ENCODE measurements at places on chromosomes 11 and 22. TPM values are rescaled to one million over a fixed set of nuclear protein-coding genes. Genes with fewer than 3 reads are reported as not detected.
A peak's percentile ranks its signal among the peaks of the same experiment; 100 is the strongest.

GRCh38 chr11:22497474-22497873 is 128.1 kb downstream of the FANCF start:
- no peak for DNase-seq

DNA sequence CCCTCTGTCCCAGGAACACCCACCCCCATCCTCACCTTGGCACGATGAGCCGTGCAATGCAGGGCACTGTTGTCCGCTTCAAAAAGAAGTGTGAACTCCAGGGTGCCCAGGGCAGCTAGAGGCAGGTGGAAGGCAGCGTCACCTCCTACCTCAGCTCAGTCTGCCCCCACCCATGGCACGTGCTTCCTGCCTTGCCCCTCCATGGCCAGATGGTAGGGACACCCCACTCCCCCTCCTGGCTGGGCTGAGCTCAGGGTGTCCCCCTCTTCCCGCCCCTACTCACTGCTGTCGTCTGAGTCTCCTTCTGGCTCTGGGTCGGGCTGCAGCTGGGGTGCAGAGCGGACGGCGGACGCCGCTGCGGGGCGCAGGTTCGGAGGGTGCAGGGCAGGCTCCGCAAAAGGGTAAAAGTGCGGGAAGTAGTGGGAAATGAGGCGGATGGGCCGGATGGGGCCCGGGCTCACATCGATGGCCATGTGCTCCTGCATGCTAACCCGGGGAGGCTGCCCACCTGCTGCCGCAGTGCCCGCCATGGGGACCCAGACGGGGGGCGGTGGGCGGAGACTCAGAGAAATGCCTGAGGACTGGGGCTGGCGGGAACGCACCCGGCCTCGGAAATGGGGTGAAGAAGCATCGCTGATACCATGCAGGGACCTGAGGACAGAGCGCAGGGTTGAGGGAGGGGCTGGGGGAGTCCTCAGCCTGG is 9.1 kb downstream of the NDUFV1 start:
- DNase-seq: no peak

DNA sequence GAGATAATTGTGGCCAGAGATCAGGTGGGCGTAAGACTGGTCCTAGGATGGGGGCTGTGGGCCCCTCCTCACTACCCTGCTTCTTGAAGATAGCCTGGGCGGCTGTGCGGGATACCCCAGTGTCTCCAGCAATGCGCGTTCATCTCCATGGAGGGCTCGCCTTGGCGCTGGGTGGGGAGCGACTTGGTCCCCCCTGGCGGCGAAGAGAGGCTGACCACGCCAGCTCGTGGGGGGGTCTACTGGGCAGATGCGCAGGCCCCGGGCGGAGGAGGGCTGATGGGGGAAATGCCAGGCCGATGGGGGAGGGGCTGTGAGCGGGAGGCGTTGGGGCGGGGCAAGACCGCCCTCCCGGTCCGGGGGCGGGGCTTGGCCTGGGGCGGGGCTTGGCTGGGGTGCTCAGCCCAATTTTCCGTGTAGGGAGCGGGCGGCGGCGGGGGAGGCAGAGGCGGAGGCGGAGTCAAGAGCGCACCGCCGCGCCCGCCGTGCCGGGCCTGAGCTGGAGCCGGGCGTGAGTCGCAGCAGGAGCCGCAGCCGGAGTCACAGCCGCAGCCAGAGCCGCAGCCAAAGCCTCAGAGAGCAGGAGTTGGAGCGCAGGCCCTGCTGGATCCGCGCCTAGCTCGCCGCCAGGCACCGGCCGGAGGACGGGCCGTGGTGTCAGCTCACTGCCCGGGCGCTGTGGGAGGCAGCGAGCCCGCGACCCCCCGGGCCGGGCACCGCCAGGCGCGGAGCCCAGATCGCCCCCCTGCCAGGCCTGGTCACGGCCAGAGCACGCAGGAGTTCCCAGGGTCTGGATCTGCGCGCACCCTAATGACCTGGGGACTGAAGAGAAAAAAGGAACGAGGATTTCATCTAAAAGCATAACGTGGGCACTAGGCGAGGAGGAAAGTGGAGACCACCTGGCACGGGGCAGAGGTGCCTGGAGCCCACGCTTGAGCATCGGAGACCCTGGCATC is at the start of gene SLC35E4:
Gene SLC35E4, plus strand, starts transcription at position 509 of the 953 bp plus-strand sequence. CDS start 670 bp downstream, outside the sequence.
- DNase-seq: peak; percentile 83

DNA sequence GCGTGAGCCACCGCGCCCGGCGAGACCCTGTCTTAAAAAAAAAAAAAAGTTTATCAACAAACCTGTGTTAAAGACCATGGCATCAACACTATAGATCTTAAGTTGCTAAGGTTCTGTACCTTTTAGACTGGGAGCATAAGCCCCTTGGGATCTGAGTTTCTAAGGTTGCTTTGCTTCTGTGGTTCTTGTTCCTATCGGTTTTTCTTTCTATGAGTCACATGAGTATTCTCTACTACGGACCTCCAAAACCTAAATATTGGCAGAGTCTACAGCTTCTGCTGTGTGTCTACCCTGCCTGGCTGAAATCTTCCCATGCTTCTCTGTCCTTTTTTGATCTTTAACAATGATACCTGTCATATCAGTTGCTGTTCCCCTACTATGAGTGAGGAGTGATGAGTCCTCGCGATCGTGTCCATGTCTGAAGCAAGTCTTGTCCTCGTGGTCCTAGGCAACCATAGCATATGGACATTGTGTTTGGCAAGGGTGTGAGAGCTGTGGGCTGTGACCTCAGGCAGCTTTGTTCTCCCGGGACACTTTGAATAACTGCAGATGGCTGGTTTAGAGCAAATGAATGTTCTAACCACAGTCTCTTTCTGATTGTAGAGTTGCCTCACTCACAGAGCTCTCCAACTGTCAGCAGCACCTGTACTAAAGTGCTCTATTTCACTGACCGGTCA is 9.0 kb upstream of the DLAT start:
- DNase-seq: no peak

GRCh38 chr11:16804104-16804947 is 65.9 kb downstream of the C11orf58 start:
- DNase-seq: no peak

GRCh38 chr11:130551388-130551787 is 102.9 kb downstream of the ADAMTS15 start:
- DNase-seq: no peak

- DNase-seq: no peak
Measured at GRCh38 chr22:46107753-46108563, 42.4 kb upstream of the PPARA start.

DNA sequence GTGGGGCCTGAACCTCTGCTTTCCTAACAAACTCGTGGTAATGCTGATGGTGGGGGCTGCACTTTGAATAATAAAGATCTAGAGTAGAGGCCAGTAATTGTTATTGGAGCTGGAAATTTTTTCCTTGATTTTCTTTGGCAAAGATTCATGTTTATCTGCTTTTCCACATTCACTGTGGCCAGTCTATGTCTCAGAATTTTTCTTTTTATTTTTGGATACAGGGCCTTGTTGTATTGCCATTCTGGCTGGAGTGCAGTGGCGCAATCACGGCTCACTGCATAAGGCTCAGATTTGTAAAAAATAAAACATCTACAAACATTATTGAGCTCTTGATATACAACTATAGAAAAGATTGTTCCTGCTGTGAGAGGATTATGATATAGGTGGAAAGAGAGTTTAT is 1.6 kb downstream of the TMEM135 start:
- DNase-seq: no peak

GRCh38 chr11:45272701-45273100 is 13.4 kb downstream of the SYT13 start:
- no peak for DNase-seq

DNA sequence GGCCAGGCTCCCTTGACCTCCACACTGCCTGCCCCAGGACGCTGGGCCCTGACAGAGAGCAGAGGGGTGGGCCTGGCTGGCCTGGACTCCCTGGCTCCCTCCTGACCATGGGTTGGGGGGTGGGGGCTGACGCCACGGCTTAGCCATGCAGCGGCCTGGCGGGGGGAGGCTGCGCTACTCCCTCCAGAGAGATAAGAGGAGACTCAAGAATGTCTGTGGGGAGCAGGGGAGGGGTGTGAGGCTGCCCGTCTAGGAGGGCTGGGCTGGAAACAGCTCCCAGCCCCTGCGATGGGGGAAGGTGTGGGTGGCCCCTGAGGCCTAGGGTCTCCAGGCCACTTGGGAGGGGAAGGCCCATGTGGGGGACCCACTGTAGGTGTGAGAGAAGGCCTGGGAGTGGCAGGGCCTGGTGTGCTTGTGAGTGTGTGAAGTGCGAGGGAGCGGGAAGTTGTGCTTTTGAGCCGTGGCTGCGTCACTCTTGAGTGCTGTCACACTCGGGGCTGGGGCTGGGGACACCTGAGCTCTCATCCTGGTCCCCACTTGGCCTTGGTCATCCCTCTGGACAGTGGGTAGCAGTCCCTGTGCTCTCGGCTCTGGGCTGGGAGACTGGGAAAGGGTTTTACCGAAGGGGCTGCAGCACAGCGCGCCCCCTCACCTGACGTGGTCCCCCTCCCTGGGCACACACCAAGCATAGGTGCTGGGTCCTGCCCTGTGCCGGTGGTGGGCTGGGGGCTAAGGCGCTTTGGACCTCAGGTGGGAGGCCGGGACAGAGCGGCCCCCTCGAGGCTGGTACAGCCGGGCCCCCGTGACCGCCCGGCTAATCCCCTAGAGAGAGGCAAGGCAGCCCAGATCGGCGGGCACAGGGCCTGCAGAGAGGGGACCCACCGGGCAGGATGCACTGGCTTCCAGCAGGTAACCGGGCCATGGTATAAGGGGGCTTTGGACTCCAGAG is 2.4 kb downstream of the MYRF start:
- no peak for DNase-seq

GRCh38 chr11:77198440-77198849 is 70.4 kb downstream of the MYO7A start:
- DNase-seq: no peak

DNA sequence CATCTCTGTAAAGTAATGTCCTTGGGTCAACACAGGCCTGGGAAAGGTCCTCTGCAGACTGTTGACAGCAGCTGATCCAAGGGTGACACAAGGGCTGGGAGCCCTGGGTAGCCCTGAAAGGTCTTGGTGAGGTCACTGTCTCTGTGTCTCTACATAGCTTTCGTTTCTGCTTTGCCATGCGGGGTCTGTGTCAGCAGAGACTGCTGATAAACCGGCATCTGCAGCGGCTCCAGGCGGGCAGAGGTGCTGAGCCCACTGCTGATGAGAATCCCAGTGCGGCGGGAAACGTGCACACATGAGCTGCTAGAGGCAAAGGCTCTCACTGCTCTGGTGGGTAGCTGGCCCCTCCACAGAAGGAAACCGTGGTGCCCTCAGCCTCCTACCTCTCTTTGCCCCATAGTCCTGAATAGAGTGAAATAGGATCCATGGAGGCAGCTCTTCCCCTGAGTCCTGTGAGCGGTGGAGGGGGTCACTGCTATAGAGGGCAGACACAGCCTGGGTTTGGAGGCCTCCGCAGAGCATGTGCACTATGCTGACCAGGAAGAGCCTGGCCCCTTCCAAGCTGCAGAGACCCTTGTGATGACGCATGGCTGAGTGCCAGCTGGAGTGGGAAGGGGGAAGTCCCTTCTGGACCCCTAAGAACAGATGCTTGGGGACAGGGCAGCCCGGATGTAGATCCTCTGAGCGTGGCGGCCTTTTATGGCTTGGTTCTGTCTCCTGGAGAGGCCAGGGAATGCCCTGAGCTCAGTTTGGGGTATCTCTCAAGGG is 17.8 kb upstream of the ST3GAL4 start:
- no peak for DNase-seq

- peak; percentile 35 for DNase-seq
Measured at GRCh38 chr11:112694813-112695212, 266.4 kb upstream of the NCAM1 start.

OR52I2 gene
- total RNA-seq: not detected

TSPAN32 gene
- not detected for total RNA-seq

FXYD6 gene
- total RNA-seq: not detected

RAG1 gene
- total RNA-seq: 0.12 TPM

ZBTB16 gene
- total RNA-seq: not detected

MAPK8IP2 gene
- 0.06 TPM for total RNA-seq

OR4D5 gene
- not detected for total RNA-seq

ZBTB3 gene
- 4.1 TPM for total RNA-seq

LMNTD2 gene
- total RNA-seq: 1.8 TPM

SHISAL1 gene
- 9.8 TPM for total RNA-seq

LDHAL6A gene
- total RNA-seq: not detected

TMEM126B gene
- 64.2 TPM for total RNA-seq
